Foreskin keratinocyte (primary cell): ENCODE measurements at places on chromosomes 13 and 19. TPM values are rescaled to one million over a fixed set of nuclear protein-coding genes. Genes with fewer than 3 reads are reported as not detected.

OR10H1 gene
- not detected in 2 replicates for polyA plus RNA-seq

FREM2 gene
- polyA plus RNA-seq = 0.01 TPM in 2 replicates

AKAP8 gene
- polyA plus RNA-seq = 11.2 and 11.9 TPM in 2 replicates

GIPR gene
- polyA plus RNA-seq = 0.49 and 0.75 TPM in 2 replicates

FCAR gene
- not detected in 2 replicates for polyA plus RNA-seq
